Progenitor cell of endocrine pancreas (in vitro differentiated cells): ENCODE measurements at places on chromosomes 16 and 17. TPM values are rescaled to one million over a fixed set of nuclear protein-coding genes. Genes with fewer than 3 reads are reported as not detected.
A peak's percentile ranks its signal among the peaks of the same experiment; 100 is the strongest.

PRSS22 gene
- total RNA-seq = 23.3 and 25.9 TPM in 2 replicates

THOC6 gene
- 44.1 and 47.4 TPM in 2 replicates for total RNA-seq

ICAM2 gene
- 0.72 and 0.91 TPM in 2 replicates for total RNA-seq

ACSF2 gene
- total RNA-seq = 69.7 and 72.6 TPM in 2 replicates

G6PC1 gene
- not detected in 2 replicates for total RNA-seq

BCL6B gene
- total RNA-seq = 0.09 TPM in 1 of 2 replicates, not detected in the other

DNA sequence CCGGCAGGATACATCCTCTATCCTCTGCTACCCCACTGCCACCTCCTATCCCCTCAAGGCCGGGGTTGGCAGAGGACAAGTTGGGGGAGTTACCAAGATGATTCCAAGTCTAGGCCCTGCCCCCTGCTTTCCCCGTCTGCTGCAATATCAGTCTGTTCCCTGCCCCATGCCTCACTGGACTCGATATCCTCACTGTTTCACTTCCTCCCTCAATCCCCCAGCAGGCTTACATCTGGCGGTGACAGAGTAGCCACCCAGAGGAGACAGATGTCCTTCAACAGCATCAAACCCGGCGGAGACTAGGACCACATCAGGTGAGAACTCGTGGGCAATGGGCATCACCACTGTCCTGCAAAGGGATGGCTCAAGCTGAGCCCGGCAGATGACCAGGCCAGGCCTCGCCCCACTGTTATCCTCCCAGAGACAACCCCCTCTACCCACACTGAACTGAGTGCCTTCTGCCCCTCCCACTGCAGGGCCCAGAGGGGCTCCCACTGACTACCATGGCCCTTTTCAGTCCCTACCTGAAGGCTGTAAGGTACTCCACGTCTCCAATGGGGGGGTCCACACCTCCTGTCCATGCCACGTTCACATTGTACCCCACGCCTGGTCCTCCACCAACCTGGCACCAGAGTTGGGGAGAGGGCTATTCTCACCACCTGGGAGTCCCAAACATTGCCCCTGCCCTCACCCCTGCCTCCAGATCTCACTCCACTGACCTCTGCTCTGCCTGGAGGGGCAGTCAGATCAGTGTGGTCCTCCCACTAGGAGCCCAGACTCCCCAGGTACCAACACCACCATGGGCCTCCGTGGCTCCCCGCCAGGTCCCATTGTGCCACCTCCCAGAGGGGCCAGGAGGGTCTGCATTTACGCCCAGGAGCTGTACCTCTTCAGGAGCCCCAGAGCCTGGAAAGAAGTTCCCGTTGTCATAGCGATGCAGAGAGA is 9.6 kb downstream of the G6PC3 start:
- peaks cover 4% of the 10 kb centered on the region for H3K4me1 ChIP-seq
- no peak overlapping the region for H3K4me3 ChIP-seq
- peak overlapping the region; percentile 16 for H3K27ac ChIP-seq
- no peak for DNase-seq
- H3K27me3 ChIP-seq = no peaks in the 10 kb centered on the region

- no peak for DNase-seq
- no peaks in the 10 kb centered on the region for H3K36me3 ChIP-seq
- H3K4me3 ChIP-seq = no peak overlapping the region
- no peaks in the 10 kb centered on the region for H3K4me1 ChIP-seq
- H3K27ac ChIP-seq = no peak overlapping the region
- no peaks in the 10 kb centered on the region for H3K27me3 ChIP-seq
Observed at GRCh38 chr17:9878786-9879525, 26.1 kb downstream of the RCVRN start.

- H3K36me3 ChIP-seq = no peaks in the 10 kb centered on the region
- H3K27me3 ChIP-seq = no peaks in the 10 kb centered on the region
- H3K27ac ChIP-seq = peak overlapping the region; percentile 99
- peaks cover 59% of the 10 kb centered on the region for H3K4me1 ChIP-seq
- peak; percentile 73 for DNase-seq
- H3K4me3 ChIP-seq = peak overlapping the region; percentile 97
Observed at GRCh38 chr17:77374170-77374936, 233.6 kb downstream of the SEC14L1 start.

GRCh38 chr16:2520784-2521531 is 787 bp downstream of the AMDHD2 start:
- peaks cover 29% of the 10 kb centered on the region for H3K4me1 ChIP-seq
- peak overlapping the region; percentile 95 for H3K27ac ChIP-seq
- peak overlapping the region; percentile 74 for H3K4me3 ChIP-seq
- no peak for DNase-seq
- H3K36me3 ChIP-seq = peaks cover 3% of the 10 kb centered on the region

- peaks cover 22% of the 10 kb centered on the region for H3K4me1 ChIP-seq
- H3K4me3 ChIP-seq = no peak overlapping the region
- no peaks in the 10 kb centered on the region for H3K36me3 ChIP-seq
- no peak overlapping the region for H3K27ac ChIP-seq
Observed at GRCh38 chr17:48442819-48443218, 12.8 kb upstream of the SKAP1 start.

DNA sequence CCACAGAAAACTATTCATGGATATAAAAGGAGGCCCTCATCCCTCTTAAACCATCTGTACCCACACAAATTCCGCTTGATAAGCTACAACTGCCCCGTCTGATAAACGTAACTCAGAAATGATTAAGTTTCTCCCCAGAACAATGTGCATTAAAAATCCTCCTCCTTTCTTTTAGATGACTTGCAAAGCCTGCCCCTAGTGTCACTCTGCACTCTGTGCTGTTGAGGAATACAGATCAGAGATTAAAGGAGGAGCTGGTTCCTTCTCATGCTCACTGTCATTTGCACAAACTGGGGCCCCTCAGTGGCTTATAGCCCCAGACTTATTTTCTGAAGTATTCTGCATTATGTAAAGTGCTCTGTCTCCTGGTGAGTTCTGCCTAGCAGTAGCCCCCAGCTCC is 33.3 kb downstream of the CDRT15 start:
- peaks cover 40% of the 10 kb centered on the region for H3K4me1 ChIP-seq
- H3K27ac ChIP-seq = no peak overlapping the region
- H3K36me3 ChIP-seq = peaks cover 10% of the 10 kb centered on the region
- no peaks in the 10 kb centered on the region for H3K27me3 ChIP-seq

GRCh38 chr16:84087001-84087400 is 29.7 kb downstream of the MBTPS1 start:
- DNase-seq = no peak
- no peaks in the 10 kb centered on the region for H3K4me1 ChIP-seq
- no peaks in the 10 kb centered on the region for H3K27me3 ChIP-seq
- H3K27ac ChIP-seq = no peak overlapping the region
- H3K4me3 ChIP-seq = no peak overlapping the region

- H3K4me1 ChIP-seq = no peaks in the 10 kb centered on the region
- no peak overlapping the region for H3K27ac ChIP-seq
- H3K27me3 ChIP-seq = no peaks in the 10 kb centered on the region
- H3K4me3 ChIP-seq = no peak overlapping the region
- no peak for DNase-seq
- no peaks in the 10 kb centered on the region for H3K36me3 ChIP-seq
Observed at GRCh38 chr16:74083541-74083940, 213.1 kb upstream of the PSMD7 start.

GRCh38 chr17:15971882-15972281 is 27.0 kb downstream of the ADORA2B start:
- DNase-seq = no peak
- H3K27me3 ChIP-seq = peaks cover 6% of the 10 kb centered on the region
- peak overlapping the region; percentile 7 for H3K27ac ChIP-seq

- peak overlapping the region; percentile 79 for H3K27ac ChIP-seq
- H3K4me1 ChIP-seq = peaks cover 25% of the 10 kb centered on the region
- peaks cover 6% of the 10 kb centered on the region for H3K27me3 ChIP-seq
- peak overlapping the region; percentile 73 for H3K4me3 ChIP-seq
- no peak for DNase-seq
Observed at GRCh38 chr17:42535155-42536047, 640 bp upstream of the NAGLU start.

DNA sequence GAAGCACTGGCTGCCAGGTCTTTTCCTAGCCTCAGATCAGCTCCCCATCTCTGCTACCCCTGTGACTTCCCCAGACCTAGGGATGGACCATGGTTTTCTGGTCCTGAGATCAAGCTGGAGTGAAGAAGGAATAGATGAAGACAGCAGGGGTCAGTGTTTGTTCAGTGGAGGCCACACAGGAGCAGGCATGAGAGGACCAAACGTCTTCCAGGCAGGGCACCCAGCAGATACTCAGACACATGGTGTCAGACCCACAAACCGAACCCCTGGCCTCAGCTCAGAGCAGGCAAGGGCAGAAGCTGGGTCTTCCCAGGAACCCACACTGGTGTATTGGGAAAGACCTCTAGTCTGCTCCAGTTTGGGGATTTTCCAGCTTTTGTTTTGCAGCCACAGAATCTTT is 189.7 kb downstream of the IRX5 start:
- H3K36me3 ChIP-seq = no peaks in the 10 kb centered on the region
- H3K4me3 ChIP-seq = no peak overlapping the region
- peaks cover 42% of the 10 kb centered on the region for H3K27me3 ChIP-seq
- no peak overlapping the region for H3K27ac ChIP-seq
